Panc1 (cell line): ENCODE measurements at places on chromosomes 13 and 19.

DNA sequence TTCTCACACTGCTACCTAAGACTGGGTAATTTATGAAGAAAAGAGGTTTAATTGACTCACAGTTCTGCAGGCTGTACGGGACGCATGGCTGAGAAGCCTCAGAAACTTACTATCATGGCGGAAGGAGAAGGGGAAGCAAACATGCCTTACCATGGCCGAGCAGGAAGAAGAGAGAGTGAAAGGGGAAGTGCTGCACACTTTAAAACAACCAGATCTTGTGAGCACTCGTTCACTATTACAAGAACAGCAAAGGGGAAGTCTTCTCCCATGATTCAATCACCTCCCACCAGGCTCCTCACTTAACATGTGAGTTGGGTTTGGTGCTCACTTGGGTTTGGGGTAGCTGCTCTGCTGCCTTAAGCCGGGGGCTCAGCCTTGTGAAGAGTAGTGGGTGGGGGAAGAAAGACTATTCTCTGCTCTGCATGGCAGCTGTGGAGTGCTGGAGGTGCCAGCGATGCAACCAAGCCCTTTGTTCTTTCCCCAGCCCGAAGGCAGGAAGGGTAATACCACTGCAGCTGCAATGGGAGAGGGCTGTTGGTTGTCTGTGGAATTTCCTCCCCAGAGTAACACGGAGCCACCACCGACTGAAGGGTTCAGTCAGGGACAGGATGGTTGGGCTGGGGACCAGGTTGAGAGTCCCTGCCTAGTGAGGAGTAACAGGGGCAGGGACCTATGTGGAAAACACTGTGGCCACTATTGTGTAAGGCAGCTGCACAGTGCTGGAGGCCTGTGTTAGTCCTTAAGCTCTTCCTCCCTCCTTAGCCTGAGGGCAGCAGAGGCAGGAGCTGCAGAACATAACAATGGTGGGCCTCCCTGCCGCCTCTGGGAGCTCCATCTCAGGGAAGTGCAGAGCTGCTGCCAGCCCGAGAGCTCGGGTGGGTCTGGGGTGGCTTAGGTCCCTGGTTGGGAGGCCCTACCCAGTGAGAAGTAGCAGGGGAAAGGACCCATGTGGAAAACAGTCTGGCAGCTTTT lies 1262.5 kb downstream of the EFNB2 start:
- no peaks in the 10 kb centered on the region for H3K4me1 ChIP-seq
- H3K27me3 ChIP-seq: no peaks in the 10 kb centered on the region
- no peak overlapping the region for H3K27ac ChIP-seq

DNA sequence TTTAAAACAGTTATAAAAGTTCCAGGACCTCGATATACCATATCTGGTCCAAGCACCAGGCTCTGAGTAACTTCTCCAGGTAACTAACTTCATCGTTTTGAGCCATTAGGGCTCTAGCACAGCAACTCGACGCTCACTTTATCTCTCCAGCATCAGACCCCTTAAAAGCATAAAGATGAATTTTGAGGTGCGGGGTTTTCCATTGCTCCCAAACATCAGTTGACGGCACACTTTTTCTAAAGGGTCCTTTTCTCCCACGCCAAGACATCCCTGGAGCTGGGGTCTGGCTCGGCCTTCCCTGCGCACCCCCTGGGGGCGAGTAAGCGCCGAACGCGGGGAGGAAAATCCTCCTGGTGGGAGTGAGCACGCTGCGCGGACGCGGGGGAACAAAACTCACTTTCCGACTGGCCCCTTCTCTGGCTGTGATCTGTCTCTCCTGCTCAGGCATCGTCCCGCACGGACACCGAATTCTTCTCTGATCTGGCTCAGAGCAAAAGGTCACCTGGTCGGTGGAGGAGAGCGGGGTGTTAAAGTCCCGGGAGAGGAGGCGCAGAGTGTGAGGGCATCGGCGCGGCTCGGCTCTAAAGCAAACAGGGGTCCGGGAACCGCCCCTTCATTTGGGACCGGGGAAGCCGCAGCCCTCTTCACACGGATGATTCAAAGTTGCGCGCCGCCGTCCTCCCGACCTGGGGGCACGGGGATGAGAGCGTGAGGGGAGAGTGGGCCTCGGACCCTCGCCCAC lies at the start of gene ATP7B:
TSS of gene ATP7B (minus strand) at position 561 of the 742 bp plus-strand sequence. CDS start at position 448, 113 bp downstream.
- peaks cover 6% of the 10 kb centered on the region; the same call in 1 of the 2 replicates for H3K36me3 ChIP-seq
- no peak for DNase-seq
- peaks cover 8% of the 10 kb centered on the region for H3K4me1 ChIP-seq
- H3K4me3 ChIP-seq: peak within 1 kb of the TSS; percentile 98
- peak within 1 kb of the TSS; percentile 89 for H3K27ac ChIP-seq

DNA sequence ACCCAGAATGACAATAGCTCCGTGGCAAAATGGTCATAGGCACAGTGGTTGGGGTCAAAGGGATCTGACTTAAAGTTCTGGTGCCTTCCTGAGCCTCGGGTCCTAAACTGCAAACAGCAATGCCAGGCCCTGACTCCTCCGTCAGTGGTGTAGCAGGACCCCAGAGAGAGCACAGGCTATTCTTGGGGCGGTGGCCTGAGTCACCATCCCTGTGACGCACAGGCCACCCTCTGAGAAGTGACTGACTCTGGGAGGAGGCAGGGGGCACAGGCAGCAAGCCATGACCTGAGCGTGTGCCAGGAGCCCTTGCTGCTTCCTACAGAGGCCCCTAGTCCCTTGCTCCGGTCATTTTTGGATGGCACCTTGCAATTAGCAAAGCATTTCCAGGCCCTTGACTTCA lies 18.7 kb downstream of the PLVAP start:
- no peaks in the 10 kb centered on the region for H3K36me3 ChIP-seq
- no peak overlapping the region for H3K4me3 ChIP-seq
- DNase-seq: no peak
- H3K27me3 ChIP-seq: no peaks in the 10 kb centered on the region
- H3K27ac ChIP-seq: no peak overlapping the region

- H3K27me3 ChIP-seq: no peaks in the 10 kb centered on the region
- H3K27ac ChIP-seq: no peak overlapping the region
- no peaks in the 10 kb centered on the region for H3K4me1 ChIP-seq
- no peak overlapping the region for H3K4me3 ChIP-seq
Measured at GRCh38 chr13:66567899-66568612, 662.1 kb downstream of the PCDH9 start.

- no peaks in the 10 kb centered on the region for H3K4me1 ChIP-seq
- no peaks in the 10 kb centered on the region for H3K27me3 ChIP-seq
- H3K36me3 ChIP-seq: no peaks in the 10 kb centered on the region
- DNase-seq: no peak
- H3K27ac ChIP-seq: no peak overlapping the region
- H3K4me3 ChIP-seq: no peak overlapping the region
Measured at GRCh38 chr13:29170436-29171082, 350.4 kb downstream of the MTUS2 start.

- no peaks in the 10 kb centered on the region for H3K27me3 ChIP-seq
- DNase-seq: no peak
- H3K4me1 ChIP-seq: no peaks in the 10 kb centered on the region
- H3K27ac ChIP-seq: no peak overlapping the region
- no peaks in the 10 kb centered on the region; the same call in 1 of the 2 replicates for H3K36me3 ChIP-seq
- no peak overlapping the region for H3K4me3 ChIP-seq
Measured at GRCh38 chr19:45349430-45349941, 8.9 kb downstream of the KLC3 start.

GRCh38 chr13:102039264-102039663 lies 362.6 kb downstream of the FGF14 start:
- H3K36me3 ChIP-seq: no peaks in the 10 kb centered on the region
- H3K27me3 ChIP-seq: no peaks in the 10 kb centered on the region
- H3K4me1 ChIP-seq: no peaks in the 10 kb centered on the region
- H3K27ac ChIP-seq: no peak overlapping the region
- no peak for DNase-seq

DNA sequence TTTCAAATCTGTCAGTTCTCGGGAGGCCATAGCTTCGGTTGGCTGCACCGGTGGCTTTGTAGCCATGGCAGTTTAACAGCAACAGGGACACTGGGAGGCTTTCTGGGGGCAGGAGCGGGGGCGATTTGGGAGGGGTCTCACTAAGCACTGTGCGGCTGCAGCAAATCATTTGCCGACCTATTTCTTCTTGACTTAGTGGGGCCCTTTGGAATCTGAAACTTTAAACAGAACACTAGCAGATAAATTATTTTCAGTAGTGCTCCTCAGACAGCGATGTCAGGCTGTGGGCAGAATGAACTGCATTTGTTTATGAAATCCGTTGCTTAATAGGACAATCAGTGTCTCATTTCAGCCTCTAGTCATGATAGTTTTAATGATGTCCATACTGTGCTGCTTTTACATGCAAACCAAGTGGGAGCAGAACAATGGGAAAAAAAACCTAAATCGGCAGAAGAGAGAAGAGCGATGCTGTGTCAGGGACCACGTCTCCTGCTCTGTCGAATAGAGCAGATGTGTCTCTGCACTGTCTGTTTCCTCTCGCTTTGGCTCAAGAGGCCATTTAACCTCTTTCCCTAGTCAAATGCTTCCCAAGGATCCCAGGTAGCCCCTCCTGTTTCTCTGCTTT lies 211.9 kb downstream of the OLFM4 start:
- no peaks in the 10 kb centered on the region for H3K27me3 ChIP-seq
- no peaks in the 10 kb centered on the region for H3K4me1 ChIP-seq

DNA sequence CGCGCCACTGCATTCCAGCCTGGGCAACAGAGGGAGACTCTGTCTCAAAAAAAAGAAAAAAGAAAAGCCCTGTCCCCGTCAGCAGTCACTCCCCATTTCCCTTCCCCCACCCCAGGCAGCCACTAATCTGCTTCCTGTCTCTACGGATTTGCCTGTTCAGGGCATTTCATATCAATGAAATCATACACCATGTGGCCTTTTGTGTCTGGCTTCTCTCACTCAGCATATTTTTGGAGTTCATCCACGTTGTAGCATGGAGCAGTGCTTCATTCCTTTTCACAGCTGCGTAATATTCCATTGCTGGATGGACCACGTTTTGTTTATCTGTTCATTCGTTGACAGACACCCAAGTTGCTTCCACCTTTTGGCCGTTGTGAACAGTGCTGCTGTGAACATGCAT lies 36.1 kb upstream of the KLF2 start:
- H3K36me3 ChIP-seq: no peaks in the 10 kb centered on the region
- H3K4me3 ChIP-seq: no peak overlapping the region
- H3K27me3 ChIP-seq: no peaks in the 10 kb centered on the region
- DNase-seq: no peak
- H3K27ac ChIP-seq: no peak overlapping the region

- H3K4me3 ChIP-seq: no peak overlapping the region
- no peaks in the 10 kb centered on the region for H3K36me3 ChIP-seq
- DNase-seq: no peak
Measured at GRCh38 chr13:89822467-89822866, 1525.0 kb upstream of the MIR17HG start.

DNA sequence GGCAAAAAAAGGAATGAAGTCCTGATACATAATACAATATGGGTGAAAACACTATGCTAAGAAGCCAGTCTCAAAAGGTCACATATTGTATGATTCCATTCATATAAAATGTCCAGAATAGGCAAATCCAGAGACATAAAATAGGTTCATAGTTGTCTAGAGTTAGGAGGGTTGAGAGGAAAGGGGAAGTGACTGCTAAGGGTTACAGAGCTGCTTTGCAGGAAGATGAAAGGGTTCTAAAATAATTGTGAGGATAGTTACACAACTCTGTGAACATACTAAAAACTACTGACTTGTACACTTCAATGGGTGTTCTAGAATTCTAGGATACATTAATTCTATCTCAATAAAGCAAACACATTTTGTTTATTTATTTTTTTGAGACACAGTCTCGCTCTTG lies 25.7 kb downstream of the CAB39L start:
- H3K4me3 ChIP-seq: no peak overlapping the region
- DNase-seq: no peak
- no peak overlapping the region for H3K27ac ChIP-seq
- no peaks in the 10 kb centered on the region for H3K27me3 ChIP-seq
- H3K4me1 ChIP-seq: no peaks in the 10 kb centered on the region
- no peaks in the 10 kb centered on the region for H3K36me3 ChIP-seq

GRCh38 chr13:101018720-101019119 lies 344.1 kb upstream of the TMTC4 start:
- no peak overlapping the region for H3K4me3 ChIP-seq
- H3K36me3 ChIP-seq: no peaks in the 10 kb centered on the region
- H3K27ac ChIP-seq: no peak overlapping the region
- H3K4me1 ChIP-seq: no peaks in the 10 kb centered on the region
- H3K27me3 ChIP-seq: no peaks in the 10 kb centered on the region
- DNase-seq: no peak

DNA sequence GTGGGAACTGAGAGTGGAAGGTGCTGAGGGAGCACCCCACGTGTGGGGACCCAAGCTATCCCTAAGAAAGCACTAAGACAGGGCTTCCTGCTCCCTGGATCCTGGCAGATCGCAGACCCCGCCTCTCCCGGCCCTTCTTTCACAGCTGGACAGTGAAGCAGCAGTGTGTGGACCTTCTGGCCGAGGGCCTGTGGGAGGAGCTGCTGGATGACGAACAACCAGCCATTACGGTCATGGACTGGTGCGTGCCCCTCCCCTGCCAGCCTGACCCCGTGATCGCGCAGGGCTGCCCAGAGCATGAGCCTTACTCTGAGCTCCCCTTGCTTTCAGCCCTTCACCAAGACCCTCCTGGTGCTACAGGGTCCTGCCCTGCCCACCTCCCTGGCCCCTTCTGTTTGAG lies 2.3 kb downstream of the NCCRP1 start:
- H3K36me3 ChIP-seq: no peaks in the 10 kb centered on the region
- H3K27ac ChIP-seq: no peak overlapping the region
- H3K4me3 ChIP-seq: no peak overlapping the region

- no peak for DNase-seq
- no peaks in the 10 kb centered on the region for H3K27me3 ChIP-seq
- no peaks in the 10 kb centered on the region for H3K36me3 ChIP-seq
- H3K4me3 ChIP-seq: no peak overlapping the region
- no peaks in the 10 kb centered on the region for H3K4me1 ChIP-seq
- no peak overlapping the region for H3K27ac ChIP-seq
Measured at GRCh38 chr13:43546251-43546650, 240.5 kb downstream of the ENOX1 start.

DNA sequence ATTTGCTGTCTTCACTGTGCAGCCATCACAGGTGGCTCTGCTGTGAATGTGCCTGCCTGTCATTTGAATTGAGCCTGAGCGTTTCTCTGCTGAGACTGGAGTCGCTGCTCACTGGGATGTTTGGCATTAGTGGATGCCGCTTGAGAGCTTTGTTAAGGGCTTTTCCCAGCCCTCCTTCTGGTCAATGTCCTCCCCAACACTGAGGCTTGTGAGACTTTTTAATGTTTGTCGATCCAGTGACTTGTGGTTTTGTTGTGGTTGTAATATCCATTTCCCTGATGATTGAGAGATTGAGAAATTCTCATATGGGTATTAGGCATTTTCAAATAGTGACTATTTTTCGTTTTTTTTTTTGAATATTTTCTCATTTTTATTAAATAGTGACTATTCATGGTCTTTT lies 2.6 kb downstream of the TPRX2 start:
- no peaks in the 10 kb centered on the region for H3K27me3 ChIP-seq
- no peak for DNase-seq

DNA sequence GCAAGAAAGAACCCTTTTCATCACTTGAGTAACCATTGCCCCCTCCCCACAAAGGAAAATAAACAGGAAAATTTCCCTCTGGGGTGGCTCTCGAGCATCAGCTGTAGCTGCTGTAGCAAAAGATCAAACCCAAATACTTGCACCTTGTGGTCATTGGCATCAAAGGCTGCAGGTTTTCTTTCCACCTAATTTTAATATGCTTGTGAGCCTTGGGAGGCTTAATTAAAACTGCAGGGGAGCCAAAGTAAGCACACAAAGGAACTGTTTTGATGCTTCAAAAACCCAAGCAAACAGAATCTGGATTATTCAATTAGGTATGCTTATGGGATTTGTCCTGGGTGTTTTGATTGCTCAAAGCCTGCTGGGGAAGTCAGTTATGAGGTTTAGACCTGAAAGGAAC lies 119.5 kb downstream of the SHISA2 start:
- H3K27me3 ChIP-seq: no peaks in the 10 kb centered on the region
- DNase-seq: no peak
- H3K36me3 ChIP-seq: no peaks in the 10 kb centered on the region
- no peak overlapping the region for H3K4me3 ChIP-seq
- H3K4me1 ChIP-seq: no peaks in the 10 kb centered on the region
